ENCODE measurements at places on chromosomes 2 and 18.

DNA sequence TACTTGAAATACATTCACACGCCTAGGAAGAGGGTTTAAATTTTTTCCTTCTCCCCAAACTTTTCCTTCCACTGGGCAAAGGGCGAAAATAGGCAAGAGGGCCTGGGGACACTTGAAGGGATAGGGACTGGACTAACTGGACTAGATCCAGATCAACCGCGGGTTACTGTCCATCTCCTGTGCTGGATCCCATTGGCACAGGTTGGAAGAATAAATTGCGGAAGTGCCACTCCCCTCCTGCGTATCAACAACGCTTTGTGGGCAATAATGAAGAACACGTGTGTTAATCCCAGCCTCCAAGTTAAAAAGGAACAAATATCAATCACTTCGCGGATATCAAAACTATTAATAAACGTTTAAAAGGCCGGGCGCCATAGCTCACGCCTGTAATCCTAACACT lies 1.7 kb upstream of the FZD5 start:
- no peak for DNase-seq

- DNase-seq: peak; percentile 28
Observed at GRCh38 chr18:36441426-36442240, 144.1 kb downstream of the FHOD3 start.

- DNase-seq: no peak
Observed at GRCh38 chr18:59650266-59650820, 46.9 kb downstream of the CCBE1 start.

- peak; percentile 70 for DNase-seq
Observed at GRCh38 chr18:70332694-70333093, 43.8 kb downstream of the SOCS6 start.

DNA sequence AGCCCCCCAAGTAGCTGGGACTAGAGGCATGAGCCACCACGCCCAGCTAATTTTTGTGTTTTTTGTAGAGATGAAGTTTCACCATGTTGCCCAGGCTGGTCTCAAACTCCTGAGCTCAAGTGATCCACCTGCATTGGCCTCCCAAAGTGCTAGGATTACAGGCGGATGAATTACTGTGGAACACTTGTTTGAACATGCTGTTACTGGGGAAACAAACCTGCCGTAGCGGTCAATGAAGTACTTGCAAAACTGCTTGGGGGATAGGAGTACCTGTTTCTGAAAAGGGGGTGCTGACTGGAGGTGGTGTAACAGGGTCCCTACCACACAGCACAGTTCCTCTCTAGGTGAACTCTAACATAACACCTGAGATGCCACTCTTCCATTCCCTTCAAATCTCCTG lies 5.9 kb upstream of the IMPACT start:
- DNase-seq: no peak

- DNase-seq: peak; percentile 92
Observed at GRCh38 chr18:10274301-10274700, 180.1 kb upstream of the APCDD1 start.

- DNase-seq: no peak
Observed at GRCh38 chr2:70161069-70161534, 29.7 kb downstream of the C2orf42 start.

- peak; percentile 76 for DNase-seq
Observed at GRCh38 chr2:101205521-101206479, 46.9 kb upstream of the CNOT11 start.

DNA sequence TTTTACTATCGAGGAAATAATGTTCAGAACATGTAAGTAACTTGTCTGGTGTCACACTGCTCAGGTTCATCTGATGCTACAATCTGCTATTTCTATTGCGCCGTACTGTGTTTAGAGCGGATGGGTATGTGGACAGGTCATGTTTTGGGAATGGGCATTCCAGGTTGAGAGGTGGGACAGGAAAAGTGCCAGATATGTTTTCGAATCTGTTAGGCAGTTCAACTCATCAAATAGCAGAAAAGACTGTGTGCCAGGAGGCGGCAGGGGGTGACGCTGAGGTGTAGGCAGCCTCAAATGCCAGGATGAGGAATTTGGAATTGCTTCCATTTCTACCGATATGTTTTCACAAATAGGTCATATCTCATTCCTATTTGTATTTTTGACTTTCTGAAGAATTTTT lies 123.8 kb downstream of the HRH4 start:
- DNase-seq: no peak

- DNase-seq: no peak
Observed at GRCh38 chr2:10022966-10023662, 20.2 kb upstream of the KLF11 start.

- DNase-seq: no peak
Observed at GRCh38 chr2:233389601-233390125, 35.4 kb downstream of the DGKD start.

- no peak for DNase-seq
Observed at GRCh38 chr2:136135921-136136906, 18.3 kb upstream of the CXCR4 start.

GRCh38 chr2:29990129-29990528 lies 68.7 kb upstream of the ALK start:
- no peak for DNase-seq

GRCh38 chr2:150192701-150193100 lies 294.8 kb downstream of the RND3 start:
- DNase-seq: no peak

- no peak for DNase-seq
Observed at GRCh38 chr2:98880266-98881152, 55.5 kb downstream of the CRACDL start.

- DNase-seq: no peak
Observed at GRCh38 chr2:236015171-236015570, 153.0 kb downstream of the GBX2 start.

- DNase-seq: no peak
Observed at GRCh38 chr2:207251573-207252192, 85.9 kb upstream of the KLF7 start.

DNA sequence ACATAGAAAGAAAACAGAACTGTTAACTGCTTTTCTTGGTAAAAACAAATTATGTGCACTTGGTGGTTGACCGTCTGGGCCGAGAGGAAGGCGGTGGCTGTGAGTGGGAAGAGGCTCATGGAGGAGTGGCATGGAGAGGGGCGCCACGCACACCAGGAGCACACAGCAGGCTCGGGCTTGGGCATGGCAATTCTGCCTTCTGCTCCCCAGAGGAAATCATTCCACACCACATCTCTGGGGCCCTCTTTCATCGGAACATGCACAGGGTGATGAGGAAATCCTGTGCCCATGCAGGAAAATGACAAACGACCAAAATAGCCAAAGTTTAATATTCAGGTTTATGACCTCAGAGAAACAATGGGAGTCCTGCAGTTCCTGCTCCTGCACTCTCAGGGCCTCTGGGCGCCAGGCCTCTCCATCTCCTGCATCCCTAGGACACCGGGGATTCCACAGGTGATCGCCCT lies 26.4 kb downstream of the WDFY1 start:
- DNase-seq: no peak

DNA sequence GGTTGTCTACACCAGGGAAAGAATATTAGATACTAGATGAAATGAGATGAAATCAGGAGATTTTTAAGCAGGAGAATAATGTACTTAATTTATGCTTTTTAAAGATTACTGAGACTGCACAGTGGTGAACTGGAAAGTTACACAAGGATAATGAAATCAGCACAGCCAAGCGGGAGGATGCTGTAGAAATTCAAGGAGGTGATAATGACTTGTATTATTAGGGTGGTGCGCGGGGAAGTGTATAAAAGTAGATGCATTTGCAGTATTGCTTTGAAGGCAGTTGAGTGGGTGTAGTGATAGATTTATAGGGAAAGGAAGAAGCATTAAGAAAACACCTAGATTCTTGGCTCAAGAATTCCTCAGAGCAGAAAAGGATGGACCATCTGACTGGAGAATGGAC lies 359.5 kb upstream of the SPHKAP start:
- DNase-seq: no peak

GRCh38 chr18:49344096-49344495 lies 116.3 kb downstream of the DYM start:
- no peak for DNase-seq

DNA sequence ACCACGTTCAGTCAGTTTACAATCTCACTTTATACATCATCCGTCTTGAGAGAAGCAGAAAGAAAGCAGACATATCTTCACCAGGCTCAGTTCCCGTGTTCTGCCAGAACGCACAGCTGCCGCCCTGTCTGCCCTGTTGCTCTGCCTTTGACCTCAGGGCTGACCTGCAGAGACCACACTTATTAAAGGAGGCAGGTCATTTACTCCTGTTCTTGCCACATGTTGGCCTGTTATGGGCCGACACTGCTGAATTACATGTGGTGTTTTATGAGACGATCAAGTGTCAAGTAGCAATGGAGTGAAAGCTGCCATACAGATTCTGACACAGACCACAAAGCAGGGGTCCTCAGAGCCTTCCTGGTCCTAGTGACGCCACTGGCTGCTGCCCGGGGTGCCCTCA lies 232.2 kb downstream of the TTC32 start:
- DNase-seq: no peak

- no peak for DNase-seq
Observed at GRCh38 chr2:178327516-178327915, 123.5 kb downstream of the PRKRA start.

GRCh38 chr2:24047703-24048033 lies 477 bp upstream of the WDCP start:
- no peak for DNase-seq

DNA sequence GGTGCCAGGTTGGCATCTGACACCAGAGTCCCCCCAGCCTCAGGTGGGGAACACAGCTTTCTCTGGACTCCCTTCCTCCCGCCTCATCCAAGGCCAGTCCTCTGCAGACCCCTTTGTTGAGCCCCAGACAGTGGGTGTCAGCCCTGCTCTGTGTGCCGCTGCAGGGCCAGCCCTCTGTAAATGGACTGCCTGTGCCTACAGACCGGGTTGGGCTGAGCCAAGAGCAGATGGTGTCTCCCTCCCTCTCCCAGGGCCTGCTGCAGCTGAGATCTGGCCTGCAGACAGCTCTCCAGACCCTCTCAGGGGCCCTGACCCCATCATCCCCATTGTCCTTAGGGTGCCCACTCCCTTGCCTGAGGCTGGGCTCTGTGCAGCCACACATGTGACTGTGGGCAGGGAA lies 160.8 kb downstream of the KLHL29 start:
- peak; percentile 29 for DNase-seq

DNA sequence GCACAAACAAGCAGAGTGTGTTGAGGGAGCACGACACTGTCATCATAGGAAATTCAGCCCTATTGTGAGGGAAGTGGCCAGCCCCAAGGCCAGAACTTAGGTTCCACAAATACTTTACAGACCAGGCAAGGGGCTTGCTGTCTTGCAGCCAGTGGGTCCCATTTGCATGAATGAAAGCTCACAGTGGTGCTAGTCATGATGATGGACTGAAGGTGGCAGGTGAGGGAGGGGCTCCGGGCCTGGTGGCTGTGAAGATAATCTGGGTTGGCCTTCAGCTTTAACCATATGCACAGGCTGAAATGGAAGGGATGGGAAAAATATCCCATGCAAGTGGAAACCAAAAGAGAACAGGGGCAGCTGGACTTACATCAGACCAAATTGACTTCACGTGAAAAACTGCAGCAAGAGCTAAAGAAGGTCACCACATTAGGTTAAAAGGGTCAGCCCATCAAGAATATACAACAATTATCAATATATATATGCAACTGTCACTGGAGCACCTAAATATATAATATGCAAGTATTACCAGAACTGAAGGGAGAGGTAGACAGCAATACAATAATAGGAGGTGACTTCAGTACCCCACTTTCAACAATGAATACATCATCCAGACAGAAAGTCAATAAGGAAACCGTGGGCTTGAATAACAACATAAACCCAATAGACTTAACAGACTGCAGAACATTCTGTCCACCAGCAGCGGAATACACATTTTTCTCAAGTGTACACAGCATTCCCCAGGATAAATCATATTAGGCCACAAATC lies 39.6 kb downstream of the DCDC2C start:
- DNase-seq: no peak

GRCh38 chr2:205293559-205293958 lies 388.7 kb upstream of the NRP2 start:
- no peak for DNase-seq

GRCh38 chr2:46239175-46239846 lies 57.9 kb upstream of the EPAS1 start:
- DNase-seq: peak; percentile 36

GRCh38 chr2:103526757-103527156 lies 764.9 kb downstream of the TMEM182 start:
- DNase-seq: no peak

GRCh38 chr2:9519250-9519649 lies 36.4 kb downstream of the ADAM17 start:
- peak; percentile 28 for DNase-seq

- no peak for DNase-seq
Observed at GRCh38 chr2:119598596-119599263, 54.5 kb downstream of the CFAP221 start.

DNA sequence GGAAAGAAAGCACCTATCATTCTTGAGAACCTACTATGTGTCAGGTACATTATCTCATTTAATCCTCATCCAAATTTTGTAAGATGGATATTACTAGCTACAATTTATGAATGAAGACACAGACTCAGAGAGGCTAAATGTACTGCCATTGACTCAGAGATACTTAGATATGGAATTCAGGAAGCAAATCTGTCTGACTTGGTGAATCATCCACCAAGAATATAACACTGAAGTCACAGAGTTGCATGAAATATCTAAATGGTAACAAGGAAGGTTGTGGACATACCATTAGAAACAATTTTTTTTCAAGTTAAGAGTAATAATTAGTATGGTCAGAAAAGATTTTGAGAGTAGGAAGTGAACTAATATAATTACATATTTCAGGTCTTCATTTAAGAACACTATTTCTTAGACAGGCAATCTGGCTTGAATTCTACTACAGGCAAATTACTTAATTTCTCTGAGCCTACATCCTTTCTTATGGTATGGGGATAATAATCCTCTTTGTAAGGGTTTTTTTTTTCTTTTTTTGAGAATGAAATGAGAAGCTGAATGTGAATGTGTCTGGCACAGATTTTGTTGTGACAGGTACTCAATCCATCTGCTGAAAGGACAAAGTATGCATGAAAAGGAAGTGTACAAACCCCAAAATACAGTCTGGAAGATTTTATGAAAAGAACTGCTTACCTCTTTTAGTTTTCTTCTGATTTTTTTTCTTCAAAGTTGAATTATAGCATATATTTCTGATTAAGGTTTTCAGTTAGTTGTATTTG lies 14.8 kb upstream of the C2orf66 start:
- DNase-seq: peak; percentile 82

DNA sequence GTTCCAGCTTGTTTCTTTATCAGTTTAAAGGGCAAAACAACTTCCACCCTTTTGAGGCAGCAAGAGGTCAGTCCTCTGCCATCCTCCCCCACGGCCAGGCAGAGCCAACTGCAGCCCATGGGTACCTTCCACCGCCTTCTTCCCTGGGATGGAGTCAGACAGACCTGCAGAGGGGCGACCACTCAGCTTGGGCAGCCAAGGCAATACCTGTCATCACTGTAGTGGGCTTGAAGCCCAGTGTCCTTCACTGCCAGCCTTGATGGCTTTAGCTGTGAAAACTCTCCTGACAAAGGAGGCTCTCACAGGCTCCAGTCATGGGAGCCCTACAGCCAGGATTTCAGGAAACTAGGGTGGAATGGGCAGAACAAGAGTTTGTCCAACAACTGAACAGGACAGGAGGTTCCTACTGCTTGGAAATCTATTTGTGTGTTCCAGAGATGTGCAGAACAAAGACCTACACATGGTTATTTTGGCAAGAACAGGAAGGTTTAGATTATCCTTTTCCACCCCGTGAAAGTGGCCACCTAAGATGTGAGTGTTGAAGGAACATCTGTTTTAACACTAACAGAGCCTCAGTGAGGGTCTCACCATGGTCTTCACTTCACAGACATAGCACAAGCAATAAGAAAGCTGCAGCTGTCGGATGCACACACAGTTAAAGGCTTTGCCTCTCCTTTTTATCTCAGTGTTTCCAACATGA lies 93.9 kb upstream of the RMDN2 start:
- DNase-seq: no peak
